ENCODE measurements at places on chromosomes 7 and 10.
A peak's percentile ranks its signal among the peaks of the same experiment; 100 is the strongest.

DNA sequence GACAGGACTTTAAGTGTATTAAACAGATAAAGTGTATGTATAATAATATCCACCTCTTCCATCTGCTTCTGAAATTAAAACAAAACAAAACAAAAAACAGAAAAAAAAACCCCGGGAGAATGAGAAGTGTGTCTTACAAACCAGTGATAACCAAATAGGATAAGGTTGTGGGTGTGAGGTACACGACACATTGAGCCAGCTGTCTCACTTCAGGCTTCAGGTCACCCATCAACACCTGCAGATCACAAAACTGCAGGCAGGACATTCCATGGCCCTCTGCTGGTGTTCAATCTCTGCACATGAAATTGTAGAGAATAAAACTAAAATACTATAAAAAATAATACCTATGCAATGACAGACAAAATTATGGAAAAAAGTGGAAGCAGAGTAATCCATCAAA, 339.9 kb downstream of the SFMBT2 start:
- DNase-seq, result peak; percentile 25

DNA sequence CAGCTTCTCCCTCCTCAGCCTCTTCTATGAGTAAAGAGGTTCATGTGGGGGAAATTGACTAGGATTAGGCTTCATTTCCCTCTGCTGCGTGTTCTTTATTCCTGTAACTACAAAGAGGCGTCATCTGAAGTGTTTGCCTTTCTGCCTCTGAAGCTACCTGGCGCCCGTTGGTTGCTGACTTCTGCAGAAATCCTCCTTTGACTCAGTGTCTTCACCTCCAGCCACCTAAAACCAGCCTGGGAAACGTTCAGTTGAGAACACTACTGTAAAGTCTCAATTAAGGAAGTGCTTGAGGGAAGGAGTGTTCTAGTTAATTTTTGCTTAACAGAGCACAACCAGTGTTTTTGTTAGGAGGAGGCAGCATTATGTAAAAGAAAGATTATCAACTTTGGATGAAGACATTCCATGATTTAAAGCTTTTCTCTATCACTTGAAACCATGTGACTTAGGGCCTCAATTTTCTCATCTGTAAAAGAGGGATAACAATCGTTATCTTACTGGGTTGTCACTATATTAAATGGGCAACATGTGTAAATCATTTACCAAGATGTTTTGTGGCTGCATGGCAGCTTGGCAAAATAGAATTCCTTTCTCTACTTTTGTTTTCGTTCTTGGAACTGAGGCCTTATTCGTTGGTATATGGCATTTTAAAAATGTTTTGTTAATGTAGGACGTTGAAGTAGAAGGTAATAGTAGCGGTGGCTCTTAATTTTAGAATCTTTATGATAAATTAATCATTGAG, 642.9 kb downstream of the SDK1 start:
- DNase-seq, result no peak

GRCh38 chr7:45451342-45452035, 122.7 kb upstream of the ADCY1 start:
- DNase-seq, result no peak

DNA sequence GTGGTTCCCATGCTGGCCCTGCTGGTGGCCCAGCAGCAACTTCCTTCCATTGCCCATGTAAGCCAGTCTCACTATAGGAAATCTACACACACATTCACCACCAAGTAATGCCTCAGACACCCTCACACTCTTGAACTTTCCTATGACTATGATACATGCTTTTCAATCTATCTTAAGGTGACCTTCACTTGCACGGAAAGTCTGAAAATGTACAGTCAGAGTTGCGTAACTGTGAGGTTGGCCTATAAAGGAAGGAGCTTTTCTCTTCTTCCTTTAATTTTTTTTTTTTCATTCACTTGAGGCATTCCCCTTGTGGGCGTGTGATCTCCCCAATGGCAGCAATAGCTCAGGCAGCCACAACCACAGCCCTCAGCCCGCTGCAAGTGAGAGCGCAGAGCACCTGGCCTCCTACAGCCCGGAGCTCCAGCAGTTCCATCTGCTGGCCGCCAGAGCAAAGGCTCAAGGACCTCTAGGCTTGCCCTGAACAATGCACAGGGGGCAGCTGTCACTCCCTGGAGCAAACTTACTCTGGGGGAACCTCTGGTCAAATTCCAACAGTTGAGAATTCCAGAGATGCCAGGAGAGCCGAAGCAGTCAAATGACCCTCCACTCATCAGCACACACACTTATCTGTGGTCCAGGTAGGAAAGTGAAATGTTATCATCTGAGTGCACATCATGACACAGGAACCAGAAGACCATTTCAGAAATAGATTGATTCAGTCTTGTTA, 123.1 kb upstream of the ADO start:
- DNase-seq, result peak; percentile 57

DNA sequence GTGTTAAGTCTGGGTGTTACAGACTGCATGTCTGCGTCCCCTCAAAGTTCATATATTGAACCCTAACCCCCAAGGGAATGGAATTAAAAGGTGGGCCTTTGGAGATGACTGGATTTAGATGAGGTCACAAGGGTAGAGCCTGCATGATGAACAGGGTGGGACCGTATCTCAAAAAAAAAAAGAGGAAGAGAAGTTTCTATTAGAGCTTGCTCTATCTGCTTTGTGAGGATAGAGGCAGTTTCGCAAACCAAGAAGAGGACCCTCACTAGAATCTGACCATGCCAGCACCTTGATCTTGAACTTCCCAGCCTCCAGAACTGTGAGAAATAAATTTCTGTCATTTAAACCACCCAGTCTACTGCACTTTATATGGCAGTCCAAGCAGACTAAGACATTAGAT, 1.4 kb downstream of the KIN start:
- DNase-seq, result no peak

- no peak for DNase-seq
Observed at GRCh38 chr7:103833401-103833800, 156.1 kb downstream of the RELN start.

DNA sequence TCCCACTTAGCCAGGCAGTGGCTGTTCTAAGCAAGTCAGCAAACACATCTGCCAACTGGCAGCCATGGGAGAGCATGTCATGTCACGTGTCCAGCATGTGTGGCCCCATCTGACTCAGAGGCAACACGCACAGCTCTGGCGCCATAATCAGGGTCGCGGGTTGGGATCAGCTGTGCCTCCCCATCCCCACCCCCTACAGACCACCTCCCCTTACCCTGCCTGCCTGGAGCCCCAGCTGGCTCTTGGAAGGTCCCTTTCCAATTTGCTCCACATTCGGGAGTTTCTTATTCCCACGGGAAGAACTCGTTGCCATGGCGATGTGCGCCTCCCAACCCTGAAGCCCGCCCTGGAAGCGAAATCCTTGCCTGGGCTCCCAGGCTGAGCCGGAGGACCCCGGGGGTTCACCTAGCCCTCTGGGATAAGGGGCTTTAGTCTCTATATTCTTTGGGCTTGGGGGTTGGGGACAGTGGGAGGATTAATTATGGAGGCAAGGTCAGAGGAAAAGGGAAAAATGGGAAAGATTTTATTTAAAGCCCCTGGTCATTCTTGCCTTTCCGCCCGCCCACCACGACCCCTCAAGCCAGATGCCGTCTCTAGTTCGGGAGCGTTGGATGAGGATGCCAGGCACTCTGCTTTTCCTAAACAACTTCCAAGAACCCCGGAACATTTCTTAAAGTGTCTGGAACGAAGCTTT, 283.7 kb downstream of the ZEB1 start:
- DNase-seq, result no peak

Measured in CD8-positive, alpha-beta T cell (primary cell).